ENCODE measurements at places on chromosomes 6 and 20. TPM values are rescaled to one million over a fixed set of nuclear protein-coding genes. Genes with fewer than 3 reads are reported as not detected.

Gene FAM209B
- total RNA-seq = 0.60 TPM

Gene PPIL6
- 1.7 TPM for total RNA-seq

Gene EYA2
- 1.4 TPM for total RNA-seq

Gene MMUT
- 10.9 TPM for total RNA-seq

Gene RIMS4
- 0.53 TPM for total RNA-seq

Gene MTHFD1L
- total RNA-seq = 107 TPM

Gene CYP21A2
- 0.11 TPM for total RNA-seq

Gene RBL1
- 3.4 TPM for total RNA-seq

Gene HLA-DPA1
- total RNA-seq = 0.50 TPM

Gene PARD6B
- 13.1 TPM for total RNA-seq

Gene TRERF1
- 8.6 TPM for total RNA-seq

Gene LIN28B
- total RNA-seq = 29.0 TPM

DNA sequence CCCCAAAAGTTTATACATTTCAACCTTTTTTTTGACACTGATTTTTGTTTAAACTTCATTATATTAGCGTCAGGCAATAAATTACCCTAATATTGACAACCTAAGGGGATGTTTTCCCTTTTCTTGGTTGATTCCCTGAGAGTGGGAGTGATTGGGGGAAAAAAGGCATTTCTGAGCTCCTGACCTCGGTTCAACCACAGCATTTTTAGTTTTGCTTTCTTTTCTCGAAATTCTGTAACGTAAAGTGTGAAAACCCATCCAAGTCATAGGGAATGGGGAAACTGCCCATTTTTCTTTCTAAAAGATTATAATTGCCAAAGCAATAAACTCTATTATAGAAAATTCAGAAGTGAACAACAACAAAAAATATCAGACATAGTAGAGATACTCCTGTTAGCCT, 67.9 kb upstream of the SPACA1 start:
- no peak overlapping the region for H3K4me3 ChIP-seq
- no peaks in the 10 kb centered on the region for H3K36me3 ChIP-seq
- no peaks in the 10 kb centered on the region for H3K27me3 ChIP-seq
- no peaks in the 10 kb centered on the region for H3K4me1 ChIP-seq
- DNase-seq = no peak

- H3K36me3 ChIP-seq = no peaks in the 10 kb centered on the region
- H3K27me3 ChIP-seq = no peaks in the 10 kb centered on the region
- no peak for DNase-seq
- H3K27ac ChIP-seq = no peak overlapping the region
- H3K4me3 ChIP-seq = no peak overlapping the region
- no peaks in the 10 kb centered on the region for H3K4me1 ChIP-seq
Observed at GRCh38 chr6:67956352-67956751, 678.7 kb upstream of the ADGRB3 start.

GRCh38 chr6:3231247-3232016, 4.0 kb upstream of the TUBB2B start:
- H3K4me1 ChIP-seq = peaks cover 35% of the 10 kb centered on the region
- H3K27ac ChIP-seq = peak overlapping the region; percentile 39
- peaks cover 61% of the 10 kb centered on the region for H3K27me3 ChIP-seq
- DNase-seq = peak; percentile 59
- peak overlapping the region; percentile 77 for H3K4me3 ChIP-seq

DNA sequence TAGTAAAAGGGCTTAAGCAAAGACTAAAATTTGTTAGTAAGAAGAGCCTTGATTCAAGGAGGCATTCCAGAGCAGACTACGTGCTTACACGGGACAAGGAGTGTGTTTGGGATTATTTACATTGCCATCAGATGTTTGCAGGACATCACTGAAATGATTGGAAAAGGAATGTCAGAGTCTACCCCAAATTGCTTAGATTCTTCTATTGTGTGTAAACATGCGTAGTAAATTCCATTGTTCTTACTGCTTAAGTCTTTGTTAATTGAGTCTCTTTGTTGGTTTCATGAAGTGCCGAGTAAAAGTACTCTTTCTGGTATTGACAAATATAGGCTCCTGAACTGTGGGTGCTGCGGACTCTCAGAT, 60.5 kb downstream of the CD83 start:
- no peak overlapping the region for H3K4me3 ChIP-seq
- H3K36me3 ChIP-seq = no peaks in the 10 kb centered on the region
- no peaks in the 10 kb centered on the region for H3K4me1 ChIP-seq
- DNase-seq = peak; percentile 36
- peaks cover 6% of the 10 kb centered on the region for H3K27me3 ChIP-seq
- H3K27ac ChIP-seq = no peak overlapping the region

- no peak overlapping the region for H3K27ac ChIP-seq
- H3K36me3 ChIP-seq = no peaks in the 10 kb centered on the region
- DNase-seq = no peak
- H3K27me3 ChIP-seq = no peaks in the 10 kb centered on the region
- no peak overlapping the region for H3K4me3 ChIP-seq
Observed at GRCh38 chr6:139768196-139768595, 393.7 kb upstream of the CITED2 start.

GRCh38 chr20:1401451-1401907, 8.6 kb upstream of the FKBP1A start:
- DNase-seq = no peak
- peaks cover 11% of the 10 kb centered on the region for H3K4me1 ChIP-seq
- H3K36me3 ChIP-seq = no peaks in the 10 kb centered on the region

DNA sequence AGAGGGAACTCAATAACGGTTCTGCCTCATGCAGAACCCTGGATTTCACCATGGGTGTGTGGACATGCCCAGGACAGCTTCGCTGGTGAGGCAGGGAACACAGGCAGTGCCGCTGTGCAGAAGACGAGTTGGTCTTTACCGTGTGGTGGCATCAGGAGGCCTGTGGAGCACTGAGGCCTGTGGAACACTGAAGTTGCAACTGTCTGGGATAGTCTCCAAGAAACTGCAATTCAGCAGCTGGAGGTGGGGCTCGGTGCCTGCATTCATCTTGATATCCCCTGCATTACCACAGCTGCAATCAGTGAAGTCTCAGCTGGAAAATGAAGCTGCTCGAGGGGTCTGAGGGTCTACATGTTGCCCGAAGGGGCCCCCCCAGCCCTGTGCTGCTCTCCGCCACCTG, 202.4 kb upstream of the CDH4 start:
- DNase-seq = no peak
- H3K4me1 ChIP-seq = no peaks in the 10 kb centered on the region
- no peak overlapping the region for H3K27ac ChIP-seq
- H3K36me3 ChIP-seq = no peaks in the 10 kb centered on the region
- H3K27me3 ChIP-seq = no peaks in the 10 kb centered on the region

GRCh38 chr20:33160681-33161080, 7.3 kb upstream of the BPIFA2 start:
- no peaks in the 10 kb centered on the region for H3K4me1 ChIP-seq
- no peak overlapping the region for H3K4me3 ChIP-seq
- H3K27me3 ChIP-seq = no peaks in the 10 kb centered on the region
- DNase-seq = no peak
- H3K36me3 ChIP-seq = no peaks in the 10 kb centered on the region
- no peak overlapping the region for H3K27ac ChIP-seq

DNA sequence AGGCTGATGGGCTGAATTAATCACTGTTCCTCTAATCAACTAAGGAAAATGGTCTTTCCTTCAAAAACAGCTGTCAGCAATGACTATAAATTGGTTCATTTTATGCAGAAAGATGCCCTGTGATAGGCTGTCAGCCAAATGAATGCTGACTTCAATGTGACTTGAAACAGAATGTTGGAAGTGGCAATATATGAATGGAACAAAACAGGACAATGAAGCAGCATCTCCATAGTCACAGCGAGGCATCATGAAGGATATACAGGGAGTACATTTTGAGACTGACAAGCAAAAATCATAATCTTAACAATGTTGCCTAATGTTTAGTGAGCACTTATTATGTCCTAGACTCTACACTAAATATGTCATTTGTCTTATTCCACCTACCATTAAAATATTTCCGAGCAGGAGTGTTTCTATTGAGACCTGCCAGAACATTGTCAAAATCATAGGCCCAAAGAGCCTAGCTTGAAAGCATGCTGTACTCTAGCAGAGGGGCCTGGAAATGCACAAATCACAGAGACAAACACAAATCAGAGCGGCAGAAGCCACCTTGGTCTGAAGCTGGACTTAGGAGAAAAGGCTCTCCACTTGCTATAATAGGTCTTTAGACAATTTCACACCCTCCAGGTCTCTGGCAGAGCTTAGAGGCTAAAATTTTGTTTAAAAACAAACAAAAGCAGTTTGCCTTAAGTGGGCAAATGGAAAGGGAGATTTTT, 63.3 kb downstream of the FAM50B start:
- DNase-seq = no peak
- peak overlapping the region; percentile 47 for H3K4me3 ChIP-seq
- H3K27ac ChIP-seq = peak overlapping the region; percentile 94
- H3K27me3 ChIP-seq = no peaks in the 10 kb centered on the region
- peaks cover 51% of the 10 kb centered on the region for H3K4me1 ChIP-seq
- H3K36me3 ChIP-seq = no peaks in the 10 kb centered on the region

DNA sequence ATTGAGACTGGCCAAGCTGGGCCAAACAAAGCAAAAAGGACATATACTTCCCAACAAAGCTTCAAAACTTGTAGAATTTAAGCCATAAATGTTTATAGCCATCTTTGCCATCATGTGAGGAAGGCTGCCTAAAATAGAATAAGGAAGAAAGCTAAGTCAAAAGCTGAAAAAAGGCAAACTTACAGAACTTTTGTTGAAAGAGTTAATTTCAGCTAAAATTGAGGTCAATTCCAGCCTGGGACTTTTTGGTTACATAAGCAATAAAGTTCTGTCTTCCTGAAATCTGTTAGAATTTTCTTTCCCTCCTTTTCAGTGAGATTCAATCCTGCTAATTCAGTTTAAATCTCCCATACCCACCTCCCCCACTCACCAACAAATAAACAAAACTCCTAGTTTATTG, 227.9 kb upstream of the MARCKS start:
- peaks cover 24% of the 10 kb centered on the region for H3K4me1 ChIP-seq
- no peak for DNase-seq
- no peak overlapping the region for H3K27ac ChIP-seq
- no peaks in the 10 kb centered on the region for H3K27me3 ChIP-seq

- H3K27me3 ChIP-seq = no peaks in the 10 kb centered on the region
- H3K27ac ChIP-seq = no peak overlapping the region
- no peak overlapping the region for H3K4me3 ChIP-seq
- DNase-seq = no peak
- no peaks in the 10 kb centered on the region for H3K36me3 ChIP-seq
Observed at GRCh38 chr6:12173661-12174060, 116.5 kb upstream of the EDN1 start.

DNA sequence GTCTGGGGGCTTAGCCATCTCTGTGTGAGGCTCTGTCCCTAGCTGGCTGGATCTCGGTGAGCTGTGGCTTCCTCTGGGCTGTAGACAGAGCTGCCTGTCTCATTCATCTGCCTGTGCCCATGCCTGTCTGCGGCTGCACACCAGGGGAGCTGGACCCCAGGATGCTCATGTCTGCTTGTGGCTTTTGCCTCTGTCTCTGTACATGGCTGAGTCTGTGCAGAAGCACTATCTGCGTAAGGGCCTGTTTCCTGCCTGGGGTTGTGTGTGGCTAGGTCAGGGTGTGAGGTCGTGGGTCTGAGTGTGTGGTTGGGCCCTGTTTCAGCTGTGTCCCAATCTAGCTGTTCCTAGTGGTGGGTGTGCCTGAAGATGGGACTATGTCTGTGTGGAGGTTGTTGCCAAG, 68.2 kb downstream of the CDH22 start:
- no peak overlapping the region for H3K27ac ChIP-seq
- no peaks in the 10 kb centered on the region for H3K36me3 ChIP-seq
- DNase-seq = no peak

DNA sequence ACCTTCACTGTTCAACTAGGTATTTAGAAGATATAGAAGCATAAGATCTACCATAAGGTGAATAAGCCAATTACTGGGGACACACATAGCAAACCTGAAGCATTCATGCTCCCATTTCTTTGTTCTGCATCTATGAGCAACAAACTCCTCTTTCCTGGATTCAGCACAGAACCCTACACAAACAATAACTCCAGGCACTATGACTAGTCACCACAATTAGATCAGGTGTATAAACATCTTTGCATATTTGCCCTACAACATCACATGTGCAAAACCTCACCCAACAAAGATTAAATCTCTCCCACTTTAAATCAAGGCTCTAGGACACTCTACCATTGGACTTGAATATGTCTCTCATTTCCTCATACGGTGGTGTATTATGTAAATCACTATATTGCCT, 652.3 kb downstream of the EPHA7 start:
- no peaks in the 10 kb centered on the region for H3K4me1 ChIP-seq
- no peak overlapping the region for H3K4me3 ChIP-seq
- H3K36me3 ChIP-seq = no peaks in the 10 kb centered on the region
- DNase-seq = no peak
- H3K27ac ChIP-seq = no peak overlapping the region

GRCh38 chr20:23243791-23244155, 106.8 kb upstream of the NXT1 start:
- H3K27ac ChIP-seq = no peak overlapping the region
- no peaks in the 10 kb centered on the region for H3K4me1 ChIP-seq
- H3K4me3 ChIP-seq = no peak overlapping the region
- H3K36me3 ChIP-seq = no peaks in the 10 kb centered on the region

DNA sequence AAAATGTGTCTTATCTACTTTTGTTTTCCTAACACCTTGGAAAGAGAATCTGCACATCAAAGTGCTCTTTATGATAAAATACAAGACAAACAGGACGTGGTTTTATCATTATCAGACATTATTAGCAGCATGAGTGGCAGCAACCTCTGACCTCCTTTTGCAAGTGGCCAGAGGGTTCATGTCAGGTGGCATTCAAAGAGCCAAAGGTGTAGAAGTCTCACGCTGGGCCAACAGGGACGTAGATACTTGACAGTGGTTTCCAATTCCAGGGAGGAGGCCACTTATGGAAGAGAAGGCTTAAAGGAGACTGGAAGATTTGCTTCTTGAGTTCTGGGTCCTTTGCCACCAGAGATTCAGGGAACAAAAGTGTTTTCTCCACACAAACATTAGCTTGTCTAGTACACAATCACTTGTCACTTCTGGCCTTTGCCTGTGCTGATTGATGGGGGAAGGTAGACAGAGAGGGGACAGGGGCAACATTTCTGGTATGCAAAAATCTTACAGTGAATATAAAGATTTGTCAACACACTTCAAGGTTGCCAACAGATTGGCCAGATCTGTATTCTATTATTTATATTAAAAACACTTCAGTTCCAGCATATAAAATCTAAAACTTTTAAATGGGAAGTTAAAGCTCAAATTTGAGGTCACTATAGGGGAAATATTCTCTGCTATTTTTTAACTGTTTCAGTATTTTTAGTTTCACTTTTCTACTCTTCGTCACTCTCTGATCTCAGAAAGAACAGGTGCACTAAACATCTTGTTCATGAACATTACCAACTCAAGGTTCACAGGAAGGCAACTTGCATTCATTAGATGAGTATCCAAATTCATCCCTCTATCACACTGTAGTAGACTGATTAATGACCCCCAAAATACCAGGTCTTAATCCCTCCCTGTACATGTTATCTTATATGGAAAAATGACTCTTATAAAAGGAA, 52.1 kb upstream of the FBXO30 start:
- no peaks in the 10 kb centered on the region for H3K27me3 ChIP-seq
- DNase-seq = no peak
- H3K27ac ChIP-seq = no peak overlapping the region
- H3K4me3 ChIP-seq = no peak overlapping the region
- no peaks in the 10 kb centered on the region for H3K4me1 ChIP-seq

All from astrocyte (in vitro differentiated cells and primary cell).